Epithelial cell of proximal tubule (primary cell): ENCODE measurements at places on chromosomes 7 and 10.

DNA sequence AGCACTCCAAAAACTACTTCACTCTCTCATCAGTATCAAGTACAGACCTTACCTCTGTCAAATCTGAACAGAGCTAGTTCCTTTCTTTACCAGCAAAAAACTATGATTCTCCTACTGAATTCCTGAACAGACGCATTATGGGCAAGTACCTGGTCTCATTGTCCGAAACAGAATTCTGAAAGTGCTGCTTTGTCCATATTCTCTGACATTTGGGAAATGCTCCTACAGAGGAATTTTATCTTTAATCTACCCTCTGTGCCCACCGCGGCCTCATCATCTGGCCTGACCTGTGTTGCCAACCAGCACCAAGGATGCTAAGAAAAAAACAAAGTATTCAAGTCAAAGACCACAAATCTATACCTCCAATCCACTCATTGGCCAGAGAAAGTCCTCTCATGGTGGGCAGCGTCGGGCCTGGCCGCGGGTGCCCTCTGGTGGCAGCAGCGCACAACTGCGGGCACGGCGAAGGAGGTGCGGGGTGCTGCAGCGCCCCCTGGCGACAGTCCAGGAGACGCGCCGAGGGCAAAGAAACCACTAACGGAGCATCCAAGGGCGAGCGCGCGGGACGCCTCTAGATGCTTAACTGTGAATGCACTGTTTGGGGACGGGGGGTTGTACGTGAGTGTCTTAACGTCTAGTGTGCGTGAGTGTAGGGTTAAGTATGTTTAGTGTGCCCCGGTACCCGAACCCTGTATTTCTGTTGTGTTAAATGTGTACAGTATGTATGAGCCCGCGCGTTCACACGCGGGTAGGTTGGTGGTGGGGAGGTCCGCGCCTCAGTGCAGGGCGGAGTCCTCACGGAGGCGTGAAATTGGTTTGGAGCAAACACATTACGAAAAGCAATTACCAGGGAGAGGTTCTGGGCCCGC, 5.0 kb upstream of the GBX1 start:
- no peak for DNase-seq

- DNase-seq = no peak
Measured at GRCh38 chr7:44229546-44230105, 28.8 kb downstream of the YKT6 start.

DNA sequence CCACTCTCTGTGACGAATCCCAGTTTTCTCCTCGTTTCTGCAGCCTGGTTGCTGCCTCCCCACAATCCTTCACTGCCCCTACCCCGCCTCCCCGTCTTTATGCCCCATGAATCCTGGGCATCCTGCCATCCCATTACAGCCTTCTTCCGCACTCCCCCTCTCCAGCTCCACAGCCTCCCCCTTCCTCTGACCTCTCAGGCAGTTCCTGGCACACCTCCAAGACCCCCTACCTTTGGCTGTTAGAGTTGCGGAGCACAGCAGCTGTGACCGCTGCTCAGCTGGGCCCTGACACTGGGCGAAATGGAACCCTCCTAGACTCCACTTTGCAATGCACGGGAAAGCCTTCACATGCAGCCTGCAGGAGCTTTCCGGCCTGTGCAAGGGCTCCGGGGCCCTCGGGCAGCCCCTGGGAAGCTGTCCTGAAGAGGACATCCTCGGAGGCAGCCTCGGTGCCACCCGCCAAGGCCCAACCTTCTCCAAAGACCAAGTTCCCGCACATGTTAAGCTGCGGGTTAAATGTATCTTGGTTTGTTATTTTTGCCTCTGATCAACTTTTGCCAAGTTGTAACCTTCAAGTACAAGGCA, 400.7 kb upstream of the MKI67 start:
- no peak for DNase-seq

DNA sequence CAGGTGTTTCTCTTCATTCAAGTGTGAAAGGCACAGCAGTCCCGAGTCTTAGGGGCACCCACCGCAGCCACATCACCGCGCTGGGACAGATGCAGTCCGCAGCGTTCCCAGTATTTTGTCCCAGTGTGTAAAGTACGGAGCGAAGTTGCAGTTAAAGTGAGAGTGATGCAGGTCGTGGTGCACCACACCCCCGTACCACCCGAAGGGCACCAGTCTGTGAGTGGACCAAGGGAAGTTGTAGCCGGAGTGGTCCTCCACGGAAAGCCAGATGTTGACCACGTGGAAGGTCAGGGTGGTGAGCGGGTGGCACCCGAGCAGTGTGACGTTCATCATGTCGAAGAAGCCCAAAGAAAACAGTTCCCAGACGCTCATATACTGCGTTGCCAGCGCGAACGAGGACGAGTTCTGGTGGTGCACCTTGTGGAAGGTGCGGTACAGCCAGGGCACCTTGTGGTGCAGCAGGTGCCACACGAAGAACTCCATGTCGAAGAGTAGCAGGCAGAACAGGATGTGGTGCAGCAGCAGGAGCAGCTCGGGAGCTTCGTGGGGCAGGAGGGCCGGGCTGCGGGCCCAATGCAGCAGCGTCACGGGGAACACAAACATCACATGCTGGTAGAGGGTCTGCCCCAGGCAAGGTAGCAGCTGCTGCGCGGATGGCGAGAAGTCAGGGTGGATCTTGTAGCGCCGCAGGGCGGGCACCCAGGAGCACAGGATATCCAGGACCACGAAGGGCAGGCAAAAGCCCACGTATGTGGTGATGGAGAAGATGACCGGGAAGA, 526 bp downstream of the CH25H start:
- no peak for DNase-seq

GRCh38 chr10:132321726-132322125, 10.3 kb upstream of the LRRC27 start:
- DNase-seq = no peak

DNA sequence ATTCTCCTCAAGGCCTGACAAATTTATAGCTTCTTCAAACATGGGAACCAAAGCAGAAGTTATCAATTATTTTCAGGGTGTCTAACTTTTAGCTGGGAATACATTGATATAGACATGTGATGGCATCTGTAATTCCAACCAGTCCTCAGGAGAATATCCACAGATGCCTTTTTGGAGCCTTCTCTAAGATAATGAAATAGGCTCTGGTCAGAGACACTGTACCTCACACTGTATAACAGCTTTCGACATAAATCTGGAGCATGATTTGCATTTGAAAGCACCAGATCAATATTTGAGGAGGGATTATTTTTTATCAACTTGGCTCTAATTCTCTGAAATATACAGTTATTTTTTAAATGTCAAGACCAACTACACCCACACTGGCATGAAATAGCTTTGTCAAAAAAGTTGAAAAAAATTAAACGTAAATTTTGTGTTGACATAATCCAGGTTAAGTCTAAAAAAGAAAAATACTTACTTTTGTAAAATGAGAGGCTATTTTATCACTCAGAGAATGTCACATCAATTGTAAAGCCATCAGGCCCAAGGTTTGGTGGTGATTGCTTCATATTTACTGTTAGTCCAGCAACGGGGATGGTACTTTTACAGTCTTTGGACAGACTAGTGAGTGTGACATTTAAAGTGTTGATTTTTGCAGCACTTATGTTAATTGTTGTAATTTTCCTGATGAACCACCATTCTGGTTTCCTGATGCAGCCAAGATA, 177.0 kb upstream of the SP8 start:
- DNase-seq = no peak

- peak; percentile 71 for DNase-seq
Measured at GRCh38 chr7:26307226-26307625, 15.6 kb downstream of the SNX10 start.

DNA sequence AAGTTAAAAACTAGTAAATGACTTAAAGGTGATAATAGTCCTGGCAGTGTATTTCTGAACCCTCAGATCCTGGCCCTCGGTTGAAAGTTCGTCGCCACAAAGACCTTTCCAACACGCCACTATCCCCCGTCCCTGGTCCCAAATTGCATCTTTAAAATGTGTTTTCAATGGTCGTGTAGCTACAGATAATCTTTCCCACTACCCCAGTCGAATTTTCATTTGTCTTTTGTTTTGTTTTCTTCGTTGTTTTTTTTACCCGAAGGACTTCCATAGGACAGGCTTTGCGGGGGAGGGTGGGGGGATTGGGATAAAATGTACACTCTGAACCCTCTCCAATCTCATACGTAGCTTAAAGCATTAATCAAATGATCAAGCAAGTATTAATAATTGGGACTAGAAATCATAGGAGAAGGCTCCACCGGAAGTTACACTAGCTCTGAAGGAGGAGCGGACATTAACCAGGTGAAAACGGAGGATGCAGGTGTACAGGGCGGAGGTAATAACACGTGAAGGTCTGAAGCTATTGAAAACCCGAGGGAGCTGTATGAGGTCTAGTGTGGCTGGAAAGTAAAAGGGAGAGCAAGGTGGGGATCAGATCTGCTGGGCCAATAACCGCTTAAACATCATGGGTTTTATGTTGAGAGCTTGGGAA, 32.8 kb upstream of the PHF14 start:
- no peak for DNase-seq

DNA sequence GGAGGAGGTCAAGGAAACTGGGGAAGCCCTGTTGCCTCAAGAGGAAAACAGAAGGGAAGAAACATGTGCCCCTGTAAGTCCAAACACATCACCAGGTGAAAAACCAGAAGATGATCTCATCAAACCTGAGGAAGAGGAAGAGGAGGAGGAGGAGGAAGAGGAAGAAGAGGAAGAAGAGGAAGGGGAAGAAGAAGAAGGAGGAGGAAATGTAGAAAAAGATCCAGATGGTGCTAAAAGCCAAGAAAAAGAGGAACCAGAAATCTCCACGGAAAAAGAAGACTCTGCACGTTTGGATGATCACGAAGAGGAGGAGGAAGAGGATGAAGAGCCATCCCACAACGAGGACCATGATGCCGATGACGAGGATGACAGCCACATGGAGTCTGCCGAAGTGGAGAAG, 82.7 kb upstream of the SAMD8 start:
- no peak for DNase-seq

- DNase-seq = no peak
Measured at GRCh38 chr7:25250386-25250785, 22.1 kb upstream of the NPVF start.

- DNase-seq = no peak
Measured at GRCh38 chr7:129780974-129781927, 169.7 kb downstream of the NRF1 start.

DNA sequence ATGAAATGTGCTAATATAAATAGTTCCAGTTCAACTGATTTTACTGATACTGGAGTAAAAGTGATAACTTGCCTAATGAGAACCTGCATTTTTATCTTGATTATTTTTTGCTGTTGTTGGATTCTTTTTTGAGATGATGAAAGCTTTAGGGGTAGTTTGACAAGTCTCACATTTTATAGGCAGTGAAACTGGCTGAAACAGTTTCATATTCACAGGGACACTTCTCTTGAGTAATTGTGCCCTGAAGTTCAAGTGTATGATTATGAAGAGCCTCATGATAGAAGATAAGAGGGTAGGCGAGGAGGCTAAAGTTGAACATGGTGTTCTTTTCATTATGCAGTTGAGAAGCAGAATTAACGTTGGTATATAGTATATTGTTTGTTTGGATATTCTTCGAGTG, 5.1 kb downstream of the AUTS2 start:
- no peak for DNase-seq

DNA sequence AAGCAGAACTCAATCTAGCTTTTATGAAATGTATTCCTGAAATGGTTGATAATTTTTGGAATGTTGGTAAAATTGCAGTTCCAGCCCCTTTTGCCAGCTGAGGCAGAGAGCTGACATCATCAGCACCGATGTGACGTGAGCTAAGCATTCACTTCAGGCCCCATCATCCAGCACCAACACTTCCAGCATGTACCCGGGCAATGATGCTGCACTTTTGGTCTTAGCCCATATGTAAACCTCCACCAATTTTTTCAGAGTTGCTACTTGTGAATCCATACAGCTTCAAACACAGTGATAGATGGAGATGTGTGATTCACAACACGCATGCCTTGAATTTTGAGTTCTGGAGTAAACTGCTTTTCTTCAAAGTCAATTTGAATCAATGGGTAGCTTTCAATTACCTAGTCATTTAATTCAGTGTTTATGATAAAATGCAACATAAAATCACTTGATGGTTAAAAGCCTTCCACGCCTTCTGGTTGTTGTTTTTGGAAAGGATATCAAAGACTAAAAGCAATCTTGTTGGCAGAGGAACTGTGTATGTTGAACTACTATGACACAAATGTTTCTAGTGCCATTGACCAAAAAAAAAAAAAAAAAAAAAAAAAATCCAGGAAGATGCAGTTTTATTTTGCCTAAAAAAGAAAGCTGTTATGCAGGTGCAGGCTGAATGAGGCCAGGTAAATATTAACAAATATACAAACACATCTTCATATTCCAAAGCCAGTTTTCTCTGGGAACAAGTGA, 73.9 kb downstream of the NRP1 start:
- no peak for DNase-seq

- no peak for DNase-seq
Measured at GRCh38 chr10:25696013-25696708, 237.9 kb upstream of the MYO3A start.

DNA sequence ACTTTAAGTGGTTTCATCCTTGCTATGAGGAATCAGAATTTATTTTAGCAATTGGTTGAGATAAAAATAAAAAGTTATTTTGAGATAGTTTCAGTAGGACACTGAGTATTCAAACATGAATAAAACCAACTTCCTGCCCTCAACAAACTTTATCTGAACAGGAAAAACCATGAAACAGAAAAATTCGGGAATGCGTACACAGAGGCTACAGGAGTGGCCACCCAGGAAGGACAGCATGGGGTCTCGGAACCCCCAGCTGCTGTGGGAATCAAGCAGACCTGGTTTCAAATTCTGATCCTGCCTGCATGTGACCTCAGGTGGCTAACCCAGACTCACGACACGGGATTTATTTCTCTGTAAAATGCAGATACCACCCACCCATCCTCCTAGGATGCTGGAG, 49.0 kb upstream of the GRID1 start:
- DNase-seq = no peak

DNA sequence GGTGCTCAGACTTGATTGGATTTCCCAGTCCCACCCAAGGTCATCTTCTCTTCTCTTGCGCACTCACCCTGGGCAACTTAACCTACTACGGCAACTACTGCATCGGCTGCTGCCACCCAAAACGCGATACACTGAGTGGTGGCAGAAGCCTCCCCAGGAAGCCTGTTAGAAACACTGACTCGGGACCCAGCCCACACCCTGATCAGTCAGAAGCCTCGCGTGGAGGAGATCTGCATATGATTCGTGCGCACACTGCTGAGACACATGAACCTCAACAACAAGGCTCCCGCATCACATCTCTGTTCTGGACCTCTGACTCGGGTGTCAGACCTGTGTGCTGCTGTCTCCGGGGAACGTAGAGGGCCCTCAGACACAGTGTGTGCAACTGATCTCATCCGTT, 419.5 kb downstream of the PAXIP1 start:
- no peak for DNase-seq

DNA sequence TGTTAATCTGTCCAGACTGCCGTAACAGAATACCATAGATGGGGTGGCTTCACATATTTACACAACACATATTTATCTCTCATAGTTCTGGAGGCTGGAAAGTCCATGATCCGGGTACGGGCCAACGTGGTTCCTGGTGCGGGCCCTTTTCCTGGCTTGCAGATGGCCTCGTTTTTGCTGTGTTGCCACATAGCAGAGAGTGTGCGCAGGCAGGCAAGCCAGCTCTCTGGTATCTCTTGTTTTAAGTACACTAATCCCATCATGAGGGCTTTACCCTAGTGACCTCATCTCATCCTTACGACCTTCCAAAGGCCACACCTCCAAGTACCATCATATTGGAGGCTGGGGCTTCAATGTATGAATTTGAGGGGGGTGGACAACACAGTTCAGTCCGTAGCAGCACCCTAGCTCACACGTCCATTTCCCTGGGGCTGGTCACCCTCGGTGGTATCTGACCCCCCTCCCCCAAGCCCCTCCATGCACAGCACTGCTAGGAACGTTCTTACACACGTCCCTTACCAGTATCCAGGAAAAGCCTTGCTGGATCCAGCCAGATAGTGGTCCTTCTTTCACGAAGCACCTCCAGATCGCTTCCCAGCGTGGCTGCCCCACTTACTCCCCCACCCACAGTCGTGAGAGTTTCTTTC, 21.5 kb downstream of the CUX1 start:
- no peak for DNase-seq
